Muscle of leg (tissue), 16 donors: ENCODE measurements at places on chromosomes 13 and 19. TPM values are rescaled to one million over a fixed set of nuclear protein-coding genes. Genes with fewer than 3 reads are reported as not detected.

OR4F17 gene
- not detected for polyA plus RNA-seq

LHFPL6 gene
- polyA plus RNA-seq = 59.2 TPM

SF3A2 gene
- 89.2 TPM for polyA plus RNA-seq

DNA sequence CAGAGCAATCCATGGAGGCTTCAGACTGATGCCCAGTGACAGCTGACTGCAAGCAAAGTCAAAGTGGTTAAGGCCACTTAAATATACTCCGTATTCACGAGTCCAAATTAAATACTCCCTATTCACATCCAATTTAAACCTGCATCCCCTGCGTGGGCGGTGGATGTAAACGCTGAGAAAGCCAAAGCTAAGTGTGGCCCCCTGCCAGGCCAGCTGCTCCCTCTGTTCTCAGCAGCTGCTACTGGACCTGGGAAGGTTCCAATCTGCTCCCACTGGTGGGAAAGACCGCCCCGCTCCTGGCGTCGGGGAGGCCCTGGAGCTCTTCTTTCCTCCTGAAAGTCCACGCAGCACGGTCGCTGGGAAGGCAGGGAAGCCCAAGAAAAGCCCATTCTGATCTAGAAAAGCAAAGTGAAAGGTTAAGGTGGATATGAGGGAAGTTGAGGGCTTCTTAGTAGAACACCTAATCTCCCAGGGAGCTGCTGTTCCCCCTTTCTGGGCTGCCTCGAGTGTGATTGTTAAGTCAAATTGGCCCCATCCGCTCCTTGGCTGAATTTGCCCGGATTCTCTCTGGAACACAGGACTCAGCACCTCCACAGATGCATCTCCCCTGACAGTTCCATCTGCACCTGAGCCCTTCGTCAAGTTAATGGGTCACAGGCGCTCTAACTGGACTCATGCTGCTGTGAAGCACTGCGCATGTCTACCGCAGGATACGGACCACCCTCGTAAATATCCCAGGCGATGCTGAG is 205.5 kb downstream of the USP12 start:
- peak; percentile 96 for DNase-seq
- H3K27me3 ChIP-seq = peaks cover 23% of the 10 kb centered on the region
- no peak overlapping the region for H3K4me3 ChIP-seq
- H3K27ac ChIP-seq = peak overlapping the region; percentile 43
- peaks cover 72% of the 10 kb centered on the region for H3K4me1 ChIP-seq
- no peaks in the 10 kb centered on the region for H3K36me3 ChIP-seq

DNA sequence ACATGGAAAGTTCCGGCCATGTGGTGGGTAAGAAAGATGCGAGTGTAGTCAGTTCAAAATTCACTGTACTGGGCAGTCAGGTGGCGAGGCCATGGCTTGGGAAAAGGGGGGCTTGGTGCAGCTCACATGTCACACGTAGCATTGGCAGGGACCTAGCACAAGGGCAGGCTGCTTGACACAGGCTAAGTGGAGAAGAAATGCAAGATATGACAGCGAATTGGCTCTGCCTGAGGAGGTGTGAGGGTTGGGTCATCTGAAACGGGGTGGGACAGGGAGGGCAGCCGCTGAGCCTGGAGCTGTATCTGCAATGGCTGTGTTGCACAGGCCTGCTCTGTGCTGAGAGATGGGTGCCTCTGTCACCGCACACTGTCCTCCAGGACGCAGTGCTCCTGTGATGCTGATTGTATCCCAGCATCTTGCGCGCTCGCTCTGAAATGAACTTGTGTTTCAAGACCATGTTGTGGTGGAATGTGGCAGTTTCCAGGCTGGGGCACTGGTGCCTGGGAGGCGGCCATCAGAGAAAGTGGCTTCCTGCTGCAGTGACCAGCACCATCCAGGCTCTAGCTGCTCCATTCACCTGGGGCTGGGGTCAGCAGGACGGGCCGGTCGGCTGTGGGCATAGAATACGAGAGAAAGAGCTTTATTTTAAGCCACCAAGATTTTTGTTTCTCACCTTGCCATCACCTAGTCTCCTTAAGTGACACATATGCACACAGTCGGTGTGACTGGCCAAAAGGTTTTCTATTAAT is 70.3 kb downstream of the TEX29 start:
- H3K27me3 ChIP-seq = peaks cover 9% of the 10 kb centered on the region
- no peak for DNase-seq
- H3K27ac ChIP-seq = no peak overlapping the region
- no peak overlapping the region for H3K4me3 ChIP-seq

DNA sequence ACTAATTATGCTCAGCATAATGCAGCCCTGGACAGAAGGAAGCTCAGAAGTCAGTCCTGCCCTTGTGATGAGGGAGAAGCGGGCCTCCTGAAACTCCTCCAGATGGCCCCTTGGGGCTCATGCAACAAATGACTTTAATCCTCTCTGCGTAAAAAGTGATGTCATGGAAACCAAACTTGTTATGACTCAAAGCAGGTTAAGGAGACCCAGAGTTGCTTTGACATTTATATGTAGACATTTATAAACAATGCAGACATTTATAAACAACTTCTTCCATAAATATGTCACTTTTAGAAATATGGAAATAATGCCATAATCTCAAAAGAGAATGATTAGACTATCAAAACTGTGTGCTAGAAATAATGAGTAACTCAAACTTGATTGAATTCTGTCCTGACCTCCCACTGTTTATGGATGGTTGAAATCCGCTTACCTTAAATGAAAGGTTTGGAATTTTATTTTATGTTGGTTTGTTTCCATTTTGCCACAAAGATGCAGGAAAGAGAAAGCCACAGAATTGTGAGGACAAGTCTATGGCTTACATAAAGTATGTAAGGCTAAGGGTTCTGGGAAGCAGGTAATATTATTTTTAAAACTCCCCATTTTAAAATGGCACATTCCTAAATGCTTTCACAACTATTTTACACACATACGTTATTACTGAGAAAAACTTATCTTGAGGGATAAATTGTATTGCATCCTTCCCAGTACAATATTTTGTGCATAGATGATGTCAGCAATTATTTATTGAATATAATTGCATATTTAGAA is 73.7 kb downstream of the CYSLTR2 start:
- H3K4me1 ChIP-seq = peaks cover 2% of the 10 kb centered on the region
- H3K4me3 ChIP-seq = no peak overlapping the region
- H3K27me3 ChIP-seq = no peaks in the 10 kb centered on the region
- peak; percentile 77 for DNase-seq
- no peak overlapping the region for H3K27ac ChIP-seq

DNA sequence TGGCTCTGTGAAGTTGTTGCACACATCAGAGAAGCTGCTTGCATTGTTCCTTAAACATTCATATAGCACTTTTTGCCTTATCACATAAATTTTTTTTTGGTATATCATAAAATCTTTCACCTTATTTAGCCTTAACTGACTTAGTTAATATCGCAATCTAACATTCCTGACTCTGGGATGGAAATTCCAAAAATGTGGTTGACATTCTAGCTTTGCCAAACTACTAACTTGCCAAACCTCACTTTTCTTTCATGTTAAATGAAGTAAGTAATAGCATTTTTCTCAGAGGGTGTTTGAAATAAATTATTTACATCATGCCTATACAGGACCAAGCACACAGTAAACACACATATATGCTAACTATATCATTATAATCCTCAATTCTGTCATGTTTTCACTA is 736.9 kb upstream of the PCDH9 start:
- no peaks in the 10 kb centered on the region for H3K4me1 ChIP-seq
- DNase-seq = no peak
- H3K4me3 ChIP-seq = no peak overlapping the region
- H3K27me3 ChIP-seq = no peaks in the 10 kb centered on the region
- no peak overlapping the region for H3K27ac ChIP-seq

DNA sequence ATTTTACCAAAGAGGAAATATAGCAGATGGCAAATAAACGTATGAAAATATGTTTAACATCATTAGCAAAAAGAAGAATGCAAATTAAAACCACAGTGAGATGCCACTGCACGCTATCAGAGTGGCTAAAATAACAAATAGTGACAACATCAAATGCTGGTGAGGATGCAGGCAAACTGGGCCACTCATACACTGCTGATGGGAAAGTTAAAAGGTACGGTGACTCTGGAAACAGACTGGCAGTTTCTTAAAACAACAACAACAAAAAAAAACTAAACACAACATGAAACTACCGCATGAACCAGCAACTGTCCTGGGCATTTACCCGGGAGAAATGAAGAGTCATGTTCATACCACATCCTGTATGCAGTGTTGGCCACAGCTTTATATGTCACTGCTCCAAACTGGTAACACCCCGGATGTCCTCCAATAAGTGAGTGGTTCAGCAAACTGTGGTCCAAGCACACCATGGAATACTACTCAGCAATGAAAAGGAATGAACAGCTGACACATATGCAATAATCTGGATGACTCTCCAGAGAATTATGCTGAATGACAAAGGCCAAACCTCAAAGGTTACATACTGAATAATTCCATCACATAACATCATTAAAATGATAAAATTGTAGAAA is 22.3 kb downstream of the EPS15L1 start:
- H3K27ac ChIP-seq = no peak overlapping the region
- H3K27me3 ChIP-seq = no peaks in the 10 kb centered on the region
- peaks cover 31% of the 10 kb centered on the region for H3K4me1 ChIP-seq

- no peaks in the 10 kb centered on the region for H3K27me3 ChIP-seq
- no peak overlapping the region for H3K27ac ChIP-seq
- peak; percentile 26 for DNase-seq
- no peaks in the 10 kb centered on the region for H3K4me1 ChIP-seq
- H3K4me3 ChIP-seq = no peak overlapping the region
Measured at GRCh38 chr13:92074658-92075057, 676.2 kb downstream of the GPC5 start.
